ENCODE measurements at places on chromosomes 2 and 18.

GRCh38 chr2:234587341-234588053, 90.6 kb upstream of the ARL4C start:
- no peak for DNase-seq

DNA sequence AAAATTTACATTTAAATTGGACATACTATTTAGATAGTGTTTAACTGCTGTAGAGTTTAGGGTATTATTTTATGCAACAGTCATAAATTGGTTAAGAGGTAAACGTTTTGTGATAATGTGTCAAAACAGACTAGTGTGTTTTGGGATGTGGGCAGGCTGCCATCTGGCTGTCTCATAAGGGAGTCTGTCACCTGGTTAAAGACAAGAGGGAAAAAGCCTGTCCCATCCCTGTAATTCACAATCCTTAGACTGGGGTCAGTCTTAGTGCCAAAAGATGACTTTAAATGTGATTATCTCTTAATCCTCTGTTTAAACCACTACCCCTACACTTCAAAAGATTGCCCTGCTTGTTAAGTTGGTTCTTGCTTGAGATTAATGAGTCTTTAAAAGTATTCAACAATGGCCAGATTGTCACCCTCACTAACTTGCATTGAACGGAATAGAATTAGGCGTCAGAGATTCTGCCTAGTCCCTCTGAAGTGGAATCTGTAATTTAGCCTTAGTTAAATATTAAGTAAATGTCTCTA, 59.2 kb downstream of the SGPP2 start:
- no peak for DNase-seq

DNA sequence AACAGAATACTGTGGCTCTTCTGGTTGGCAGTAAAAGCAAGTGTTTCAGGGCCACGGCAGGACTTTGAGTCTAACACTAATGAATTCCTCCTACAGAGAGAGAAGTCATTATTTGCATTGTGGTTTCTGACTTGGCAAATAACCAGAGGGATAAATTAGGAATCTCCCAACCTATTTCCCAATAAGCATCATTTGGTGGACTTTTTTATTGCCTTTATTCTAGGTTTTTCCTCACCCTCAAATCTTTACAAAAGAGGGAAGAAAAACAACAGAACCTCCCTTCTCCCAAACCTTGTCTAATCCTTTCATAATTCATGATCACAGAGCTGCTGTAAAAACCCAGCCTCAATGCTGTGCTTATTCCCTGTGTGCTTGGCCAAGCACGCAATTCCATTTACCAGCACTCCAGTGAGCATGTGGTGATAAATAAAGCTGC, 179.7 kb downstream of the AGPS start:
- no peak for DNase-seq

DNA sequence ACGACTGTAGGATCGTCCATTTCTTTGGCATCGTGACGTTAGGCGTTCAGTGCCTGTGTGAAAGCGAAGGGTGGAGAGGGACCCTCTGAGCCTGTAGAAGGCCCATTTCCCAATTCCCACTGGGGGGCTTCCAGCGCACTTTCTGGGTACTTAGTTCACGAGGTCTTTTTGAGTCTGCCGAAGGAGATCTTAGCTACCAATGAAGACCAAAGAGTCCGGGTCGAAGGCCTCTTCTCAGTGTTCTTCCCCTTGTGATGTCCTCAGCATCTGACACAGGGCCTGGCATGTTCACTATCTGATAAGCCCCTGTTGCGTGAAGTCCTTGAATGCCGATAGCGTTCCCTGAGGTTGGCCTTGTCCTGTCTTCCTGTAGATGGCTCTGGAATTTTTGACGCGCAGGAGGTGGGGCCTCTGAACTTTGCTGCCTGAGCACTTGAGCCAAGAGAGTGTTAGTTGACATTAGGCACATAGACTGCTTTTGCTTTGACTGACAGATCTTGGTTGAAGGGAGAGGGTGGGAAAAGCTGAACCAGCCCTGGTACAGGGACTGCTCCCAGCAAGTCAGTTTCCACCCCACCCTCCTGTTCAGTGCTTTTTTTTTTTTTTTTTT, 52.8 kb downstream of the LDLRAD4 start:
- no peak for DNase-seq

GRCh38 chr18:74524097-74524496, 10.2 kb upstream of the CNDP1 start:
- no peak for DNase-seq

DNA sequence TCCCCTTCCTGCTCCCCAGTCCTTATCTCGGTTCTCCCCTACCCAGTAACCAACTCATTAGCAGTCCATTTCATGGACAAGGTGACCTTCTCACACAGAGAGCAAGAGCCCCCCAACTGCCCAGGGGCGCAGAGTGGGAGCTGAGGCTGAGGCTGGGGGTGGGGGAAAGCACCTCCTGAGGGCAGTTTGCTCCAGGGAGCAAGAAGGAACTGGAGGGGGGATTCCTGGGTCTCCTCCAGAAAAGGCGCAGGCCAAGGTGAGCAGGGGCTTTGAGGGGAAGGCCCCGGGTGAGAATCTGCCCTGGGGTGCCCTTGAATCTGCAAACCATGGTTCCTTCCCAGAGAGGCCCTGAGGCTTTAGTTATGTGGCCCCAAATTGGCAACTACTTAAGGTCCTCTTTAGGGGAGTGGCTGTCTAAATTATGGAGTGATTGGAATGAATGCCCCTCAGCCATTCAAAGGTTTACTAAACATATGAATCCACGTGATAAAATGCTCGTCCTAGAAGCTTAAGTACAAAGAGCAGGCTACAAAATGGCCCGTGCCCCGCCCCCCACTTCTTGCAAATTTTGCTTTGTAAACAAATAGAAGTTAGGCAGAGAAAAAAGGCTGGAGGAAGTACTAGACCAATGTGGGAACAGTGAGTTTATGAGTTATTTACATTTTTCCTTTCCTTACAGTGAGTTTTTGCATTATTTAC, 123.5 kb upstream of the HS6ST1 start:
- no peak for DNase-seq

- no peak for DNase-seq
These were observed 82.0 kb upstream of the SLC66A3 start for GRCh38 chr2:11073251-11073650.

DNA sequence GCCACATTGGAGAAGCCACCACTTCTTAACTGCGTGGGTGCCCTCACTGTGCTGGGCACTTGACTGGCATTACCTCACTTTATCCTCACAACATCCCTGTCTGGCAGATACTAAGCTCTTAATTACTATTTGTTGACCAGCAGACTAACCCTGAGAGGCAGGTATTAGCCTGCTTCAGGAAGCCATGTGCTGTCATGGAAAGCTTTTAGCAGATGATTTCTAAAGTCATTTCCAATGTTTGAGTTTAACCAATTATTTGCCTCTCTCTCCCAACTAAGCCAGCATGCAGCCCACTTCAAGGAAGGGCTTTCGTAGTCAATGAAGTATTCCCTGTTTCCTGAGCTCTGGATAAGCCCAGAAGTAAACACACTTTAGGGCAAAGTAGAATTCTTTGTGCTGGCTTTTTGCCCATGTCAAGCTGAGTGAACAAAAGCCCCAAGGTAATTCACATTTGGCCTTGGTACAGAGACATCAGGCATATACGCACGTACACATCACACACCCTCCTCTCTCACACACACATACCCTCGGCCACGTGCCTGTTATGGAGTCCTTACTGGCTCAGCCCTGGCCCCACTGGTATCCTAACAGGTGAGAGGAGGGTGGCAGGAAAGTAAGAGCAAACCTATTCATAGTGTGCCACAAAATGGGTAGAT, 108.6 kb downstream of the C1D start:
- peak; percentile 88 for DNase-seq
